ENCODE measurements at places on chromosomes 11 and 22.
A peak's percentile ranks its signal among the peaks of the same experiment; 100 is the strongest.

GRCh38 chr11:67500831-67501715 is 4.1 kb downstream of the PITPNM1 start:
- no peak for DNase-seq

DNA sequence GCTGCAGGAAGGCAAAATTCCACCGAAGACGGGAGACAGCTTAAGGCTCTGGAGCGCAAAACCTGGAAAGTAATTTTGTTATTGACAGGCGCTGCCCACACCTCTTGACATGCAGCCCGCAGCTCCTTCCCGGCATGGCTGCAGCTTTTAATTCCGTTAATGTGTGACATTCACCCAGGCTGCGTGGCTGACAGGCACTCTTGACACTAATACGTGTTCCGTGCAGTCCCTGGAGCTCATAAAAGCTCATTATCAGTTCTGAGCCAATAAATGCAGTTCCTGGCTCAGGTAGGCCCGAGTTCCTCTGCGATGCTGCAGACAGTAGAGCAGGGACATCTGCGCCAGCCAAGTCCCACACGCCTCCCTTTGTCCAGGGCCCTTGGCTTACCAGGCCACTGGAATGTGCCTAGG is 34.8 kb downstream of the TSPAN18 start:
- DNase-seq = no peak

DNA sequence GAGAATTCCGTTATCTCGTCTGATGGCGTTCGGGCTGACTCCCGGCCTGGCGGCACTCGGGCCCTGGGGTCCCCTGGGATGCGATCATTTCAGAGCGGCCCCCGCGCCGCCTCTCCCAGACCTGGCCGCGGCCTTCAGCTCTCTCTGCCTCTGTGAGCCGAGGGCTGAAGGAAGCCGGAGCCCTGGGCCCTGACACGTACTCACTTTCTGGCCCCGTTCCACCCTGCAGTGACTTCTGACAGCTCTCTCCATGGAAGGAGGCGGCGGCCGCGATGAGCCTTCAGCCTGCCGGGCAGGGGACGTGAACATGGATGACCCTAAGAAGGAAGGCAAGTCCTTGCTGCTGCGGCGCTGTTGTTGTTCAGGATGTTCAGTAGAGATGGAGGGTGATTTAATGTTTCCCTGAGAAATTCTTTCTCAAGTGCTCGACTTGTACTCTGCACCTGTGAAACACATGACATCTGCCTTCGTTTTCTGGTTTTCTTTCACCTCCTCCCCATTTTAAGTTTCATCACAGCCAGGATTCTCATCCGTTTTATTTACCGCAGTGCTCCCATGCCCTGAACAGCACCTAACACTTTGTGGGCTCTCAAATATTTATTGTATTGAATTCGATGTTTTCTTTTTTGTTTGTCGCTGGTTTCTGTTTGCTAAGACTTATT is 612 bp downstream of the GTSE1 start:
- no peak for DNase-seq

DNA sequence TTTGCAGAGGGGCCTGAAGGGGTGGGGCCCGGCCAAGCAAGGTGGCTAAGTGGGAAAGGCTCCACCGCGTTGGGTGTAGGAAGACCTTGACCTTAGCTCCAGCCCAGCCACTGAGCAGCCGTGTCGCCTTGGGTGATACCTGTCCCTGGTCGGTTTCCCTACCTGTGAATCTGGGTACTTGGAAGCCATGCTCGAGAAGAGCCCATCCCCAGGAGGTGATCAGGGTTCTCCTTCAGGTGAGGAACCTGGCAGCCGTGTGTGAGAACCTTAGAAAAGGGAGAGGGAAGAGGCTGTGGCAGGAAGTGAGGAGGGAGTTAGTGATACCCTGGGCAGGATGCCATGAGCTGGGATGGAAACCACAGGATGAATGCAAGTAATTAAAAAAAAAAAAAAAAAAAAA is 21.6 kb downstream of the PPARA start:
- DNase-seq = no peak

GRCh38 chr11:104118105-104118744 is 45.7 kb downstream of the PDGFD start:
- no peak for DNase-seq

DNA sequence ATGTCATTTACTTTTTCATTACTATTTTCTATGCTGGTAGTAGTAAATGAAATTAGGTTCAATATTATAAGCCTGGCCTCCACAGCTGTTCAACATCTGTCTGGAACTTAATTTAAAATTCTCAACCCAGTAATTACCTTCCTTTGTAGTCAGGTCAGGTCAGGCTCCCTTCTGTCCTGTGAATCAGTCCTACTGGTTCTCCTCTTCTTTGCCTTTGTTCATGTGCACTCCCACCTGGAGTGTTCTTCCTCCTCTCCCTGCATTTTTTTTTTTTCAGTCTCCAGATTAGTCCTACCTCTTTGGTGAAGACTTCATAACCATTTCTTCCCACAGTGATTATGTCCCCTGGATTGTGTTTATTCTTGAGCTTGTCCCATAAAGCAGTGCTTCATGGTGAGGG is 67.9 kb downstream of the DKK3 start:
- no peak for DNase-seq

- no peak for DNase-seq
These were observed 43.8 kb upstream of the LARGE1 start for GRCh38 chr22:33964121-33964520.

- DNase-seq = no peak
These were observed 667 bp downstream of the DGCR6L start for GRCh38 chr22:20319041-20319744.

- no peak for DNase-seq
These were observed 4.9 kb downstream of the DAGLA start for GRCh38 chr11:61684870-61685616.

GRCh38 chr11:27699242-27699925 is 871 bp downstream of the BDNF start:
- DNase-seq = no peak

DNA sequence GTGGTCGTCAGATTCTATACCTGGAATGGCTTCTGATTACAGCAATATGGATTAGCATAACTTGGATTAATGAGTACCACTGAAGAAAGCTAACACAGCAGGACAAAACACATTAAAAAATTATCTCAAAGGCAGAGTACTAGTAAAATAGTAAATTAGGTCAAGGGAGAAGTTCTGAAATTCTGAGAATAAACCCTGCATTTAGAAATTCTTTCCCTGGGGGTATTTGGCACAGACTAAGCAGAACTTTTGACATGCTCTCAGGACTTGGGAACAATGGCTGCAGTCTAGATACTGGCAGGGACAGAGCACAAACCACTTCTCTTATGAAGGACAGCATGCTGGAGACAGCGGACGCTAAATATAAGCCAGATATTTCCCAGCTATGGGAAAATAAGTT is 85.6 kb upstream of the GRIA4 start:
- DNase-seq = no peak

DNA sequence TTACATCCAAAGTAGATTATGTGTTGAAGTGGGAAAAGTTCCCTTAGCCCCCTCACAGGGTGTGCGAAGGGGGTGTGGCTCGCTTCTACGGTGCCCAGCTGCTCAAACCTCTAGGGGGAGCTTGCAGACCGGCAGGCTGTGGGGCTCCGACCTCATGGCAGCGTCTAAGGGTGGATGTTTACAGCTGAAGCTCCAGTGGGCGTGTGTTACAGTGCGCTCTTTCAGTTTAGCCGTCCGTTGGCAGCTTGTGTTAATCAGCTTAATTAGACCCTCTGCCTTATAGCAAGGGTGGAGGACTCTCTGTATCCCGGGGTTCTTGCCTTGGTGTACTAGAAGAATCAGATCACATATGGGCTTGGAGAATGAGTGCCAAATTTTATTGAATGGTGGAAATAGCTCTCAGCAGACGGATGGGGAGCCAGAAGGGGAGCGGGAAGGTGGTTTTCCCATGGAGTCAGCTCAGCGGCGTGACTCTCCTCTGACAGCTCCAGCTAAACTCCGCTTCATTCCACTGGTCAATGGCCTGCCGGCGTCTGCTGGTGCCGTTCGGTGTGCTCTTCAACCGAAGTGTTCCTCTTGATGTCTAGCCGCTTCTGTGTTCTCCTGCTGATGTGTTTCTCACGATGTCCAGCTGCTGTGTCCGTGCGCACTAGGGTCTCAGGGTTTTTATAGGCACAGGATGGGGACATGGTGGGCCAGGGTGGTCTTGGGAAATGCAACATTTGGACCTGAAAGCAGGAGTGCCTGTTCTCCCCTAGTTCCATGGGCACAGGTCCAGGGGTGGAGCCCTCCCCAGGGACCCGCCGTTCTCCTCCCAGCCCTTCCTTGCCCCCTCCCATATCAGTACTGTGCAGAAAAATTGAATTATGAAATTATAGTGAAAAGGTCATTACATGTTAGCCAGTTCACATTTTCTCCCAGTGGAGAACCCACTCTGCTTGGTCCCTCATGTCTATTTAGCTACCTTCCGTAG is 28.6 kb upstream of the OR10G7 start:
- peak; percentile 15 for DNase-seq

- no peak for DNase-seq
These were observed 2.1 kb downstream of the KIF18A start for GRCh38 chr11:28105869-28106268.

GRCh38 chr22:30309951-30310741 is 16.6 kb downstream of the TBC1D10A start:
- DNase-seq = no peak

DNA sequence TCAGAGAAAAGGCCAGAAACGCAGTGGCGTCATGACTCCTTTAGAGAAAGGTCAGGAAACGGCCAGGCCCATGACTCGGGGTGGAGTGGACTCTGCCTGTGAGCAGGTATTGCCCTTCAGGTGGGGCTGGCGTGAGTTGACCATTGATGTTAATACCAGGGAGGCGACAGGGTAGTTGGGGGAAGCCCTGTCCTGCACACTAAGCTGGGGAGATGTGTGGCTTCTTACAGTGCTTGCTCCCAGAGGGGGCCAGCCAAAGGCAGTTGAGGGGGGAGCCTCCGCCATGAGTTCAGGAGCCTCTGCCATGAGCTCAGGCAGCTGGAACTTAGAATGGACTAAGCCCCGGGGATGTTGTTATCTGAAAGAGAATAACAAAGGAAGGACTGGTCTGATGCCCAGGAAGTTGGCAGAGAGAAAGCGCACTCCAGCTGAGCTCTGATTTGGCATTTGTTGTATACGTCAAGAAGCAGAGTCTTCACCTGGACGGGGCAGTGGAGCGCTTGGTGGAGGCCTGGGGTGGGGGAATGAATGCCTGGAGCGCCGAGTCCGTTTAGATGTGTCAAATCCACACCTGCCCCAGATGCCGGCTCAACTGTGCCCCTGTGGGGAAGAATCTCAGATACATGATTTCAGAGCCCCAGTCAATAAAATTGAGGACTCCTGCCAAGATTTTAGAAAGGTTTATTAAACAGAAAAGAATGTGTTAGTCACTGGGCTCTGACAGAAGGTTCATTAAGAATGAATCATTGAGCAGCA is 222.5 kb downstream of the TBC1D22A start:
- DNase-seq = no peak

- no peak for DNase-seq
These were observed 421.9 kb upstream of the CADM1 start for GRCh38 chr11:115926138-115926537.

GRCh38 chr11:95977534-95978174 is 53.7 kb upstream of the MTMR2 start:
- DNase-seq = no peak

- no peak for DNase-seq
These were observed 132.9 kb downstream of the BBOX1 start for GRCh38 chr11:27173545-27173944.

All from stimulated activated naive CD4-positive, alpha-beta T cell treated with Interleukin-2 at 50 U/mL for 16 hours (primary cell).